Hindlimb muscle (tissue), 1 donor: ENCODE measurements at places on chromosomes 1 and 21. TPM values are rescaled to one million over a fixed set of nuclear protein-coding genes. Genes with fewer than 3 reads are reported as not detected.

Gene CFHR2
- polyA plus RNA-seq, result not detected

- no peak for DNase-seq
These were observed 99.8 kb upstream of the HOOK1 start for GRCh38 chr1:59714966-59715365.

DNA sequence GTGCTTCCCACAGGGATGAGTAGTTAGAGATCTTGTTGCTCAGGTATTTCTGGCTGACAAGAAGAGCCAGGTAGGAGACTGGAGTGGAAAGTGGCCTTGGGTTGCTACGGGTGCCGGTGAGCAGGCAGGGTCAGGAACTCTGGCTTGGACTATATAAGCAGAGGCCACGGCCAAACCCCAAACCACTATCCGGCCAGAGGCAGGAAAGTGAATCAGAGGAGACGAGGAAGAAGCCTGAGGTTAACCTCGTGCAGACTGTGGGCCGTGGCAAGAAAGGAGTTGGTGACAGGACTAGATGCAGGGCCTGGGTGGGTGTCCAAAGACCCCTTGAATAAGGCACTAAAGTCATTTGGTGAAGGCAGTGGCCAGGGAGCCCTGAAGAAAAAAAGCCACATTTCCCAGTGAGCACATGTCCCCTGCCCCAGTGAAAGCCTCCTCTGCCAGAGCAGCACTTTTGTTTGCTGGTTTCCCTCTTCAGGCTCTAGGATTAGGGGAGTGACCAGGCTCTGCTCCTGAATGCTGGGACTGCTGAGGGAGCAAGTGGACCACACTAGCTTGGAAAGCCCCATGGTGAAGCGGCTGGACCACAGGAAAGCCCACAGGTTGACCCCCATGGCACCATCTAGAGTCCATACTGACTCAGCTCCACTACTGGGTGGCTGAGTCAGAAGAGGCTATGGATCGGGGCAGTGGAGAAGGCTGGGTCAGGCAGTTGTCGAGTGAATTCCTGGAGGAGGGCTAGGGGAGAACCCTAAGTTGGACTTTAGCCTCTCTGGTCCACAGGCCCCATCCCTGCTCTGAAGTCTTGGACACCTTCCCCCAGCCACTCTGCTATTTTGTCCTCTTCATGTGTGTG, 23.4 kb downstream of the CSF1 start:
- no peak for DNase-seq

GRCh38 chr1:92792340-92792782, 7.5 kb upstream of the EVI5 start:
- no peak for DNase-seq

Gene NBPF4
- not detected for polyA plus RNA-seq

Gene DIP2A
- 30.7 TPM for polyA plus RNA-seq

DNA sequence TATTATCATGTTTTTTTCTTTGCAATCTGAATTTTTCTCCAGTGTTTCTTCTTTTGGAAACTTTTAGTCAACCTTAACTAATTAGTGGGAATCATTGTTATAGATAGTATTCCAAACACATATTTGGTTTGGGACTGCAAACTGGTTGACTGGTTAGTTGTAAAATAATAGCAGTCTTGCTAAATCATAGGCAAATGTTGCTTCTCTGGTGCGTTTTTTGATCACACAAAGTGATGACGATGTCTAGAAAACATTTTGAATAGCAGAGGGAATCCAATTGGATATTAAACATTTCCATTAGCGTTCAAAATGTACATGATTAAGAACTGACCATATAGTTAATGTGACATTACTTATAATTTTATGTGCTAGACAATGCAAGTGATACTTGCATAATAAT, 4.5 kb downstream of the DNAJB4 start:
- DNase-seq, result no peak

- DNase-seq, result no peak
These were observed 137.2 kb downstream of the LRIG2 start for GRCh38 chr1:113210248-113210647.

- peak; percentile 29 for DNase-seq
These were observed at the start of gene ANKRD45 for GRCh38 chr1:173669491-173669941. Gene ANKRD45 (minus strand): TSS chr1:173669851. CDS start chr1:173659418, 10,433 bp downstream.

GRCh38 chr1:162983671-162984425, 85.3 kb upstream of the RGS4 start:
- no peak for DNase-seq

- no peak for DNase-seq
These were observed 56.2 kb downstream of the NTNG1 start for GRCh38 chr1:107196973-107197562.

Gene MAP3K7CL
- 74.2 TPM for polyA plus RNA-seq

- DNase-seq, result no peak
These were observed 5.8 kb upstream of the C1orf159 start for GRCh38 chr1:1121611-1122077.

Gene C1QTNF12
- 3.6 TPM for polyA plus RNA-seq

DNA sequence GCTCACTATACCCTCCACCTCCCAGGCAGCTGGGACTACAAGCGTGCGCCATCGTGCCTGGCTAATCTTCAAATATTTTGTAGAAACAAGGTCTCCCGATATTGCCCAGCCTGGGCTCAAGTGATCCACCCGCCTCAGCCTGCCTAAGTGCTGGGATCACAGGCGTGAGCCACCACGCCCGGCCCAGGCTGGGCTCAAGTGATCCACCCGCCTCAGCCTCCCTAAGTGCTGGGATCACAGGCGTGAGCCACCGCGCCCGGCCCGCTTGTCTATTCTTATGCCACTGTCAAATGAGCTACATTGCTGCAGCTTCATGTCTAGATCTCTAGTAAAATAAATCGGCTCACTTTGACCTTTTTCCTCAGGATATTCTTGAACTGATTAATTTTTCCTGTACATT, 107.7 kb upstream of the COL6A1 start:
- DNase-seq, result no peak

GRCh38 chr1:183226963-183227362, 40.9 kb downstream of the LAMC2 start:
- DNase-seq, result no peak

- DNase-seq, result no peak
These were observed 66.6 kb downstream of the SYT2 start for GRCh38 chr1:202643397-202644218.

- DNase-seq, result no peak
These were observed 35.2 kb upstream of the CTPS1 start for GRCh38 chr1:40944326-40944725.

Gene OMA1
- 15.3 TPM for polyA plus RNA-seq

Gene ZFYVE9
- polyA plus RNA-seq, result 19.0 TPM

- DNase-seq, result no peak
These were observed 16.9 kb upstream of the COL18A1 start for GRCh38 chr21:45388011-45388521.

- no peak for DNase-seq
These were observed 7.8 kb upstream of the CASZ1 start for GRCh38 chr1:10803971-10804820.

Gene RBM15
- 9.1 TPM for polyA plus RNA-seq

DNA sequence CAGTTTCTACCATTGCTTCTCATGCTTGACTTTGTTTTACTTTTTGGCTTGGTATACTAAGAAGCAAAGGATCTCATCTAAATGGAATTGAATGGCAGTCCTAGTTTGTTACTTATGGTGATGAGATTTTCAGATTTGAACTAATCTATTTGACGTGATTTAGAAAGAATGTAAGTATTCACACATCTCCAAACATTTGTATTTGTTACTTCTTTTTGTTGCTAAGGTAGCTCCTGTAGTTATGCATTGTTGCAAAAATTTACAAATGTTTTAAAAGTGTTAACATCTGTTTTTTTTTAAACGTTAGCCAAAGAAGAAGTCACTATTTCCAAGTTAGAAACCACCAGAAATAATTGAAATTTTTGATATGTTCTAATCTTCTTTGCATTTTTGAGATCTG, 222.5 kb downstream of the RPS6KC1 start:
- no peak for DNase-seq

GRCh38 chr1:107976431-107976830, 11.5 kb upstream of the VAV3 start:
- no peak for DNase-seq

Gene KCNK2
- polyA plus RNA-seq, result 1.7 TPM

DNA sequence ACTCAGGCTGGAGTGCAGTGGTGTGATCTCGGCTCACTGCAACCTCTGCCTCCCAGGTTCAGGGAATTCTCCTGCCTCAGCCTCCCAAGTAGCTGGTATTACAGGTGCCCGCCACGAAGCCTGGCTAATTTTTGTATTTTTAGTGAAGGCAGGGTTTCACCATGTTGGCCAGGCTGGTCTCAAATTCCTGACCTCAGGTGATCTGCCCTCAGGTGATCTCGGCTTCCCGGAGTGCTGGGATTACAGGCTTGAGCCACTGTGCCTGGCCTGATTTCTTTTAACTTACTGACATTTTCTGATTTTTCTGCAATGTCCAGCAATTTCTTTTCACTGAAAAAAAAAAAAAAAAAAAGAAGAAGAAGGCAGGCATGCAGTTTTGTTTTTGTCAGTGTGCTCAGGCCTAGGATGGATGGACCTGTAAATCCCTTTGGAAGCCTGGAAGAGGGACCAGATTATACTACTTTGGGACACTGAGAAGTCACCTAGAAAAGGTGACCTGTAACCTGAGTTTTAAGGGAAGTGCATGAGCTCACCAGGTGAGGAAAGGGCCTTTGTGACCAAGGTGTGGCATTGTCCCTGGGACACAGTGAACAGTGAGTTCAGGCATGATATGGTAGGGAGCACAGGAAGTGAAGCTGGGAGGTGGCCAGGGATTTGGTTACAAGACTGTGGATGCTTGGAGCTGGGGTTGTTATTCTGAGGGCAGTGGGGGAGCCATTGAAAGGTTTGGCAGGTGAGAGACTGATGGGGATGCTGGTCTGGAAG, 2.7 kb upstream of the TMEM61 start:
- no peak for DNase-seq

Gene CASQ2
- 825 TPM for polyA plus RNA-seq

GRCh38 chr1:24308365-24309015, 10.7 kb upstream of the GRHL3 start:
- no peak for DNase-seq

Gene NHLH1
- polyA plus RNA-seq, result 1.5 TPM

Gene ZNF687
- polyA plus RNA-seq, result 13.5 TPM

Gene UMODL1
- polyA plus RNA-seq, result not detected

Gene G0S2
- polyA plus RNA-seq, result 12.3 TPM

Gene PLOD1
- 144 TPM for polyA plus RNA-seq
